ENCODE measurements at places on chromosomes 2 and 18.
A peak's percentile ranks its signal among the peaks of the same experiment; 100 is the strongest.

- no peak for DNase-seq
These were observed 90.9 kb upstream of the STON1 start for GRCh38 chr2:48439102-48439501.

DNA sequence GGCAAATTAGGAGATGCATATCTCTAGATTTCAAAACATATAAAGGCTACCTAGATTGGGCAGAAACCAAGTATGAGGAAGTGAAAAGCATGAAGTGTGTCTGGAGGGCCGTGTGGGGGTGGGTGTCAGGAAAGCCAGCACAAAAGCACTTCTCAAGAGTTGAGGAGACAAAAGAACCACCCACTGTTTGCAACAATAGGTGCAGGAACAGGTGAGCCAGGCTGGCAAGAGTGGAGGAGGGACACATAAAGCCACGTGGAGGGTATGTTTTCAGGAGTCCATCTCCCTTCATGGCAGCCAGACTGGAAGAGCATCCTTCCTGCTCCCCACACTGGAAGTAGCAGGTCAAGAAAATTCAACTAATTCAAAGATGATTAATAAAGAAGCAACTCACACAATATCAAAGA lies 96.4 kb downstream of the CERS6 start:
- no peak for DNase-seq

DNA sequence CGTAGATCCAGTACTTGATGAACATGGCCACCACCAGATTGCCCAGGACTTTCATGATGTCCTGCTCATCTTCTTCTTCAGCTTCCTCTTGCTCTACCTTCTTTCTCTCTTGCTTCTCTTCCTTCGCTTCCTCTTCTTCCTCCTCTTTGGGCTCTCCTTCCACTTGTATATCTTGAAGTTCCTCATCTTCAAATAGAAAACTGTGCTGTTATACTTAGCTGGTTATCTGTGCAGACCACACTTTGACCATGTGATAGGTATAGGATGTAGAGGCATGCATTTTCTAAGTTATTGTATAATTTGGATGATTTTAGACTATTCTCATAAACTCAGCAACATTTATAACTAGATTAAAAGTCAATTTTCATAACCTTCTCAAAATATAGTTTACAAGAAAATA lies 263.4 kb downstream of the NAPG start:
- DNase-seq, result no peak

- no peak for DNase-seq
These were observed 107.2 kb downstream of the SCG2 start for GRCh38 chr2:223494942-223495341.

GRCh38 chr2:238142382-238143205 lies 4.1 kb downstream of the KLHL30 start:
- no peak for DNase-seq

GRCh38 chr2:131076707-131077106 lies 16.6 kb downstream of the FAM168B start:
- DNase-seq, result no peak

DNA sequence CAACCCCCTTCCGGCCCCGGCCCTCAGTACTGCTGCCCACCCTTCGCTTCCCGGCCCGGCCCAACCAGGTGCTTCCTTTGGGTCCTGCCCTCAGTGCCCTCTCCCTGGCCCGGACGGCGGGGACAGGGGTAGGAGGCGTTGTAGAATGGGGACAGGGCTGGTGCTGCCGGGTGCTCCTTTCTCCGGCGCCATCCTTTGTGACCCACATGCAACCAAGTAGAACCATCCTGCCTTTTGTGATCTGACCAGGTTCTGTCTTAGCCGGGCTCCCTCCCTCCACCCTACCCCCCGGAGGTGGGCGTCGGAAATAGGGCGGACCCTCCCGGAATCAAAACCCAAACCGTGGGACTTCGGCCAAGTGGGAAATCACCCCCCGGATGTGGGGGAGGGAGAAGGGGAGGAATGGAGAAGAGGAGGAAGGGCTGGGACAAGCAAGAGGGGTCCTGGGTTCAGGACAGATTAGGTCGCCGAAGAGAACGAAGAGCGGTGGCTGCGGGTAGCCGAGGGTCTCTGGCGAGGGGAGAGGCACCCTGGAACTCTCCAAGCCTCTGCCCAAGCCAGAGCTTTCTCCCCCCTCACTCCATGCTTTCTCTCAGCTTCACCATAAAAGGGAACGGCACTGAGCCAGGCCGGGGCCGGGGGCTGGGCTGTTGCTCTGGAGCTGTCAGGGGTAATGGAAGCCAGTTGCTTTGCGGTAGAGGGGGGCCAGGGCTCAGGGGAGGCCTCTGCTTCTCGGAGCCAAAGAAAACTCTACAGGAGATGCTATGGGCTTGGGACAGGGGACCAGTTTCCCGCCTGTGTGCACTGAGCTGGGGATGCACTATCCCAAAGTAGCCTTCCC lies 756 bp upstream of the OST4 start:
- DNase-seq, result peak; percentile 23

DNA sequence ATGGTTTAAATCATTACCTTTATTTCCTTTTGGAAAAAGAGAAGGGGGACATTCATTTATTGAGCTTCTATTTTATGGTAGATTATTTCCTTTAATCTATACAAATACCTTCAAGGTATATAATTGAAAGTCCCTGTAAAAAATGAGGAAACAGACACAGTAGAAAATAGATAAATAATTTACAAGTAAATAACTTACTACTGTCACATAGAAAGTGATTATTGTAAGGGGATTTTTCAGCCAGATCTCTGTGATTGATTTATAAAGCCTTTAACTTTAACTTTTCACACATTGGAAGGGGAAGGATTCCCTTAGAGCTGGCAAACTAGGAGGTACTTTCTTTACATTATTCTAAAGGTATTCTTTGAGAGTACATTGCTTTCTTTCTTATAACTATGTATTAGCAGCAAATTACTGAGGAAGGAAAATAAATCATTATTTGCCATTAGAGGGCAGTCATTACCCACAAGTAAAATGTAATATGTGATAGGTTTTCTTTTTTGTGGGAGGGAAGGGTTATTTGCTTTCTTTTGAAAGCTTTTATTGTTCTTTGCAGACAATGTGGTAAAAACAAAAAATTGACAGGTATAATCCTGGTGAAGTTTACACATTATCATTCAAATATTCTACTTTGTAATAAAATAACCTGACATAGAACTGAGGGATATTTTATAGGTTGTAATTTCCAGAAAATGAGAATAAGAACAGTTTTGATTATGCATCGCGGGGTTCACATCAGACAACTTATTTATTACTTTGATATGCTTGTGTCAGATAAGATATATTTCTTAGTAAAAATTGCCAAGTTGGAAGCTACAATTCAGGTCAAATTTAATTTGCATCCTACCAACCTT lies 24.8 kb upstream of the RPE start:
- no peak for DNase-seq

DNA sequence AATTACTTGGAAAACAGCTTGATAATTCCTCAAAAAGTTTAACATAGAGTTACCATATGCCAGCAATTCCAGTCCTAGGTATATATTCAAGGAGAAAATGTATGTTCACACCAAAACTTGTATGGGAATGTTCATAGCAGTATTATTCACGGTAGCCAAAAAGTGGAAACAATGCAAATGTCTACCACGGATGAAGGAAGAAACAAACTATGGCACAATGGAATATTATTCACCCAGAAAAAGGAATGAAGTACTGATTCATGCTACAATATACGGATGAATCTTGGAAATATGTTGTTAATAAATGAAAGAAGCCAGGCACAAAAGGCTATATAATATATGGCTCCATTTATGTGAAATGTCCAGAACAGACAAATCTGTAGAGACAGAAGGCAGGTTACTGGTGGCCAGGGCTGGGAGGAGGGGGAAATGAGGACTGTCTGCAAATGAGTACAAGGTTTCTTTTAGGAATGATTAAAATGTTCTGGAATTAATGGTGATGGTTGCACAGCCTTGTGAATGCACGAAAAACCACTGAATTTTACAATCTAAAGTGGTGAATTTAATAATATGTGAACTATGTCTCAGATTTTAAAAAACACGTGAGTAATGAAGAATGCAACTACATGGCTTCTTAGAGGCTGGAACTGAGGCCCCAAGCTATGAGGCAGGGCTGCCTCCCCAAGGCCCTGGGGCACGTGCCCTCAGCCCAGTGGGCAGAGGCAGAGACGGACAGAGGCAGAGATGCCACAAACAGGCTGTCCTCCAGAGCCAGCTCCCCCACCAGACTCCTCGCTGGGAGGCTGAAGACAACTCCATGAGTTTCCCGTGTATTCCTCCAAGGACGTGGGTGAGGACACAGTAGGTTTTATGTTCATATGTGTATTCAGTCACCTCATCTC lies 5.0 kb downstream of the LIMS2 start:
- DNase-seq, result no peak

- no peak for DNase-seq
These were observed 395.6 kb upstream of the HS6ST1 start for GRCh38 chr2:128714285-128714684.

DNA sequence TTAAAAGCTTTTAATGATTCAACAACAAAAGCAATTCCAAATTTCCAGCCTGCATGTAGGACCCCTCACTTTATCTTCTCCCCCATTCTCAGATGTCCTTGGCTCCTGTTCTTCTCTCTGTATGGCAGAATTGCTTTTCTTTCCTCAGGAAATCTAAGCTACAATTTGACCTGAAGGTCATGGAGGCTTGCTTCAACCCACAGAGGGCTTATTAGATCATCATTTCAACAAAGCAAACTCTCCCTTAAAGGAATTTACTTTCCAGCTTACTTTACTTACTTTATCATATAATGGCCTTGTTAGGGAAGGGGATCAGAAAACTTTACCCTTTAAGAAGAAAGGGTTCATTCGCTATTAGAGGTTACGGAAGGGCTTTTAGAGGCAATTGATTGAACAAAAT lies 211.5 kb downstream of the RAD51AP2 start:
- DNase-seq, result no peak

- DNase-seq, result no peak
These were observed 25.9 kb downstream of the VIL1 start for GRCh38 chr2:218444692-218445357.

DNA sequence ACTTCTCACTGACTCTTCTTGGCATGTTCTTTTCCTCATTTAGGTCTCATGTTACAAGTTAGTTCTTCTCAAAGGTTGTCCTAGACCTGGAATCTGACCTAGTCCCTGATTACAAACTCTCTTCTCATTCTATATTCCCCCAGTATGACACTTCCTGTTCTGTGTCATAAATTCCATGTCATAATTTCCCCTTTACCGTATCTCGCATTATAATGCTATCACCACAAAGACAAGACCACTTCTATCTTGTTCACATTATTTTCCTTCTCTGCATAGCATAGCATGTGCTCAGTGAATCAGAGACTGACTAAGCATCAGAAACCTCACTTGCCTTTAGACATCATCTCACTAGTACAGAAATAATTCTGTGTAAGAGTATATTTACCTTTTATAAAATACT lies 63.6 kb upstream of the CAVIN2 start:
- DNase-seq, result no peak

- DNase-seq, result no peak
These were observed 601.2 kb downstream of the LRP1B start for GRCh38 chr2:141529659-141530058.

- no peak for DNase-seq
These were observed 129.5 kb downstream of the NDUFA10 start for GRCh38 chr2:239895669-239896068.

- DNase-seq, result no peak
These were observed 66.6 kb upstream of the ID2 start for GRCh38 chr2:8615252-8615575.

- peak; percentile 70 for DNase-seq
These were observed 17.3 kb upstream of the AGXT start for GRCh38 chr2:240851078-240851991.

DNA sequence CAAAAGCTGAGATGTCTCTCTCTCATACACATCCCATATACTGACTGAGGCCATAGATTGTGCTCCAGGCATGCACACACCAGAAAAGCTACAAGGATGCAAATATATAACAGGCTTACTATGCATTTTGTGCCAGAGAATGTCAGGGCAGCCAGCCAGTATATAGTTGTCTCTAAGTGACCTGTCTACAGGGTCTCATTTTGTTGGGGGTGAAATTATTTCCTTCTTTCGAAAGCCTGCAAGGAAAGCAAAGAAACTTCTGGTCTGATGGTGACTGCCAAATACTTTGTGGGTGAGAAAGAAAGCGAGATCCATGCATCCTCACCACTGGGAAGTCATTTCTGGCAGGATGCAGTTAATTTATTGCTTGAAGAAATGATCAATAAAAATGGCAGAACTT lies 70.2 kb downstream of the CDCA7 start:
- DNase-seq, result no peak

DNA sequence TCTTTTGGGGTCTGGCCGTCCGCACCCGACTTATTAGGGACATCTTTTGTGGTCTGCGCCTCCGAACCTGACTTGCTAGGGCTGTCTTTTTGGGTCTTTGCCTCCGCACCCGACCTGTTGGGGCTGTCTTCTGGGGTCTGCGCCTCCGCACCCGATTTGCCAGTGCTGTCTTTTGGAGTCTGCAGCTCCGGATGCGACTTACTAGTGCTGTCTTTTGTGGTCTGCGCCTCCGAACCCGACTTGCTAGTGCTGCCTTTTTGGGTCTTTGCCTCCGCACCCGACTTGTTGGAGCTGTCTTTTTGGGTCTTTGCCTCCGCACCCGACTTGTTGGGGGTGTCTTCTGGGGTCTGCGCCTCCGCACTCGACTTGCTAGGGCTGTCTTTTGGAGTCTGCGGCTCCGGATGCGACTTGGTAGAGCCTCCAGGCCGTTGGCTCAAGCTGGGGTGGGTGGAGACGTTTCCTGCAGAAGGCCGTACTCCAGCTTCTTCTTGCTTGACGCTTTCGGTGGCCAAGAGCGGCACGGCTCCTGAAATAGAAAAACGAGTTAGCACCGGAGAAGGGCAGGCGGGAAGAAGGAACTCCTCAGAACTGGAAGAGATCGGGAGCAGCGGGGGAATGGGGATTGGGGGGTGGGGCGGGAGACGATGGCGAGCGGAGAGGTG lies 498 bp downstream of the TGOLN2 start:
- peak; percentile 22 for DNase-seq

DNA sequence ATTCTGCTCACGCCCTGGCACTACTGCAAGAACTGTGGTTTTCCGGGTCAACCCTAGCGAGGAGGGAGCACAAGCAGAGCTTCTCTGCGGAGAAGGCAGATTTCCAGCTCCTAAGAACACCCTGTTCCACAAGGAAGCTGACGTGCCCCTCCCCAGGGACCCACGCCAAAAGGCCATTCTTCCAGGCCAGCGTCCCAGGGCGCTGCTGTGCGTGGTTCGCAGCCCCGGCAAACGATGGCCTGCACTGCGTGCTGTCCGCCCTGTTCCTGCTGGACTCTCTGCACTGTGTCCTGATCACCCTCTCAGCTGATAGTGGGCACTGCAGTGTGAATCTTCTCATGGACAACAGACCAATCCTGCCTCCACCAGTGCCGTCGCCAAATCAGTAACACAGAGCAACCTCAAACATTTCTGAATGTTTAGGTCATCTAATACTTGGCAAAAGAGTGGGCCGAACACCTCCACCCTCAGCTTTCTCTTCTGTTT lies 49.1 kb downstream of the ADI1 start:
- DNase-seq, result no peak

All from activated T-helper 9 cell treated with anti-CD3 and anti-CD28 coated beads, Interleukin-2, amount 50 U/mL, for 16 hours (primary cell).